ENCODE measurements at places on chromosomes 5 and 9. TPM values are rescaled to one million over a fixed set of nuclear protein-coding genes. Genes with fewer than 3 reads are reported as not detected.

The LIX1 gene
- total RNA-seq: not detected

The INSL6 gene
- not detected for total RNA-seq

The SOHLH1 gene
- total RNA-seq: not detected

The IFNE gene
- not detected for total RNA-seq

The MEIKIN gene
- not detected for total RNA-seq

The C5orf52 gene
- total RNA-seq: not detected

The CD74 gene
- 89.1 TPM for total RNA-seq

The ODF2 gene
- 6.6 TPM for total RNA-seq

The TRPM3 gene
- total RNA-seq: 0.38 TPM

- DNase-seq: no peak
Observed at GRCh38 chr5:177508221-177508611, 1.4 kb downstream of the DOK3 start.

DNA sequence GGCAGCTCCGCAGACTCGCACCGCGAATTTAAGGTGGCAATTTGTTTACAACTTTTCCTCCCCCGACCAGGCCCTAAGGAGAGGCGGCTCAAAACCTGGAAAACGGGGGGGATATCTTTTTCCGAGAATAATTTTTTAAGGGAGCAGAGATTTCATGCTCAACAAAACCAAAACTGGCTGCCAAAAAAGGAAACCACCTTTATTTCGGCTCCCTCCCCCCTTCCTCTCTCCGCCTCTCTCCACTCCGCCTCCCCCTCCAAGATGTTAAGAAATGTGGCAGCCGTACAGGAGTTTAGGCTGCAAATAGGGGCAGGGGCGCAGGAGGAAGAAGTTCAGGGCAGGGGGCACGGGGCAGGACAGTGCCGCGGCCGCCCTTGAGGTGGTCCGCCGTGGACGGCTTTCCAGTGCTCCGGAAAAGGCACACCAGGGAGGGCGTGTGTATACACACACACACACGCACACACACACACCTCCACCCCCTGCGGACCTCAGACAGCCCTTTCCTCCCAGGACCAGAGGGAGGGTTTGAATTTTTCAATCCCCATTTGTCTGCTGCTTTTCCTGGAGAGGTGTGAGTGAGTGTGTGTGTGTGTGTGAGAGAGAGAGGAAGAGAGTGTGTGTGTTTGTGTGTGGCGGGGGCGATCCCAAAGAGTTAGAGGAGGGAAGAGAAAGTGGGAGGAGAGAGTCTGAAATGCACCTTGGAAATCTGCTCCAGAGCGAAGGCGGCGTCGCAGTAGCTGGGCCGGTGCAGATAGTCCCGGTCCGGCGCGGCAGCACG, 9.1 kb downstream of the PTCH1 start:
- peak; percentile 74 for DNase-seq

GRCh38 chr9:135301271-135302263, 178.0 kb upstream of the PPP1R26 start:
- peak; percentile 33 for DNase-seq

- no peak for DNase-seq
Observed at GRCh38 chr9:31255211-31255610, 1129.2 kb upstream of the ACO1 start.

DNA sequence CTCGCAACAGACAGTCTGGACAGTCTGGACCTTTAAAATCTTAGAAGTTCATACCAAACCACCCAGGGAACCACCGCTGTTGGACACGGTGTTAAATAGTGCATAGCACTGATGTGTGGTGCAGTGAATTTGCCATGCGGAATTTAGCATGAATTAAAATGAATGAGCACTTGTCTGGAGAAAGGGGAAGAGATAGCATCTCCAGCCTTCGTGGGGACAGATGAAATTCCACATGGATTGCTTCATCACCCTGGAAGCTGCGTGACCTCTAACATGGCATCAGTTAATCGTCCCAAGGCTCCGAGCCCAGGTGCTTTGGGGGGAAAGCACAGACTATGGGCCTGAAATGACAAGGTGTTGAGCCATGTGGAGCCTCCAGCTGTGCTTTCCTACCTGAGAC, 91.4 kb downstream of the ADAMTS16 start:
- DNase-seq: no peak

DNA sequence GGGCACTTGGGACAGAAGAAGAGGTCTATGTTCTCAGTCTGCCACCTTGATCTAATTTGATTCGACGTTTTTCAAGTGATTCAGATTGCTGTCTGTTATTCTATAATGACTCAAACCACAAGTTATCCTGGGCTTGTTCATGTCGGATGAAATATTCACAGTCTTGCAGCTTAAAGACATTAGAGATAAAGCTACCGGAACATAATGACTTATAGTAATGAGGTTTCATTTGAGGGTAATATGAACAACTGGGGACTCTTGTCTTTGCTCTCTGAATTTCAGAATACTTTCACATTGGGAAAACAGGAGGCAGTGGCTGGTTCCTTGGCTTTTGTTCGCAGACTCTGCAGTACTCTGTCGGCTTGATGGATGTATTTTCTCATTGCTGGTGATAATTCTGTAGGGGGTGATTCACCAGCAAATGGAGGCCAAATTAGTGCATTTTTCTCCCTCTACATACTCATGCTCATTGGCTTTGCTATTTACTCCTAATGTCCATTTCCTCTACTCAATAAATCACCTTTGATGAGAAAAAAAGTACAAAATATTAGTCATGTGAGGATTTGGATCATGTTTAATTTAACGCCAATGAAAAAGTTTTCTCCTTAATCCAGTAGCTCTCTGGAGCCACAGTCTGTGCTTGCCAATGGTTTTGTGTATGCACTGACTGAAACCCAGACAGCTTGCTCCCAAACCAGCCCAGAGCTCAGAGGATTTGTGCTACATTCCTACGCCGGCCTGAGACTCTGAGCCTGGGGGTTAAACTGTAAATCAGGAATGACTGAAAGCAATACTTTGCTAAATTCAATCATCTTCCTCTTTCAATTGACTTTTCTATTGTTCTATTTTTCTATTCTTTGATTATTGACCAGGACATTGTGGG, 154.7 kb upstream of the ANKH start:
- DNase-seq: no peak

DNA sequence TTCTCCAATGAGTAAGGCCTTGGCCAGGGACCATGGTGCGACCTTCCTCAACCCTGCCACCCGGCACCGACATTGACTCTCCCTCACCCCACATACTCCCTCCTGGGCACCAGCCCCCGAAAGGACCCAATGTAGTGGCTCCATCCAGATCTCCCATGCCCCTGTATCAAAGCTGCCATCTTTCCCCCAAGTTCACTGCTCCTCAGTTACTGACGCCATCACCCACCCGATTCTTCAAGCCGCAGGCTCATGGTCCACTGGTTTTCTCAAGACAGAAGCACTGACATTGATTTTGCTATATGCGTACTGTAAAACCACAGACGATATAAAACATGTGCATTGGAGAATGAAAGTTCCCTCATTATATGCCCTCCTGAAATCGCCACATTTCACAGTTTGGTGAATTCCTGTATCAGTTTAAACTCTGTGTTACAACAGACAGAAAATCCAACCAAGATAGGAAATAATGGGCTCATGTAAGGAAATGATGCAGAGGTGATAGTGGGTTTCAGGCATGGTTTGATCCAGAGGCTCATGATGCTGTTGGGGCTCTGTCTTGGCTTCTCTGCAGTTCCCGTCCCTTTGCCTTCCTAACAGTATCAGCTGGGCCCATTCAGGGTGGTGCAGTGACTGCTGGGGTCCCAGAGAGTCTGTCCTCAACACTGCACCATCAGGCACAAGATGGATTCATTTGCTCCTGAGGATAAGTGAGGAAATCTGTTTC, 207.3 kb upstream of the IER5L start:
- DNase-seq: no peak

- no peak for DNase-seq
Observed at GRCh38 chr5:153480401-153480800, 10.1 kb upstream of the GRIA1 start.

All from left lobe of liver (tissue), 2 donors.